ENCODE measurements at places on chromosomes 12 and 14.

DNA sequence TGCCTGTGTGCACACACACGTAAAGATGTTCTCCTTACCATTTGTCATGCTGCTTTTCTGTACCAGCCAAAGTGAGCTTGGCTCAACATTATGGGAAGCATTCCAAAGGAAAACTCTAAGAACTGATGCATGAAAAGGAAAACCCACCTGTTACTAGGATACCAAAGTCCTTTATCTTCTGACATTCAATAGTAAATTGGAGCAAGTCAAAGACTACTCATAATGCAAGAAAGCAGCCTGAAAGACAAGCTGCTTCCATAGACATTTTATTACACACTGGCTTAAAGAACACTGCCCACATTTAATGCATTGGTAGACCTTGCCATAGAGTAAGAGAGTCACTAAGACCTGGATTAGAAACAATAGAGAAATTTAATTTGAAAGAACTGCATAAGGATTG, 159.0 kb downstream of the LRIG3 start:
- DNase-seq, result peak; percentile 15

GRCh38 chr12:48015954-48016353, 11.7 kb upstream of the COL2A1 start:
- DNase-seq, result no peak

DNA sequence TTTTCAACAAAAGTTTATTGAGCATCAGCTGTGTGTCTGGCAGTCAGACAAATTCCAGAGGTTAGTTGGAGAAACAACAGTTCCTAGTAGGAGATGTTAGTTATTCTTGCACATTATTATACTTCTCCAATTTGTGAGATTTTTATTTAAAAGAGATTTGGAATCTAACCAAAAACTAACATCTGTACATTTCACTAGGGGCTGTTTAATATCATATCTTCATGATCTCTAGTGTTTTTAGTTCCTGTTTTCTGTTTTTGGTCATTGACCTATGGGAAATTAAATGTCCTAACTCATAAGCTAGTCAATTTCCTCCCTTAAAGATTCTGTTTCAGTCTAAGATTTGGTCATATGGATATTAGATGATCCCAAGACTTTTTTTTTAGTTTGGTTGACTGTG, 34.1 kb upstream of the KLHDC2 start:
- no peak for DNase-seq

DNA sequence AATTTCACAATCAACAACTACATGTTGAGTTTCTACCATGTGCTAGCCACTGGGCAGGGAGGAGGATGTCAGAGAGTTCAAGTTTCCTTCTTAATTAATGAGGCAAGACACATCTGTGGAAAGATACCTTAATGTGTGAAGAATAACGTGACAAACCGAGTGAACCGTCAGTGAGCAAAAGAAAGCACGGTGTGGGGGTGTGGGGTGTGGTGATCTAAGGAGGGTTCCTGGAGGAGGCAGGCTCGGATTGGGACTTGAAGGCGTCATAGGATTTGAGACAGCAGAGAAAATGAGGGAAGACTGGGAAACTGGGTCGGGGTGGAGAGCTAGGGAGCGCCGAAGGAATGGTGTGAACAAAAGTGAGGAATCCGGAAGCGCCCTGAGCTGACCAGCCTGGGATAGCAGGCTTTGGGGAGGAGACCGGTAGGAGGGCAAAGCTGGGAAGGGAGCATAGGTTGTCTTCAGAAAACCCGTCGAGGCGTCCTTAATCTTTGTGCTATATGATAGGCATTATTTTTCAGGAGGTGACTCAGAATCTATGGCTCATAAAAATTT, 22.3 kb downstream of the GALNT8 start:
- no peak for DNase-seq

DNA sequence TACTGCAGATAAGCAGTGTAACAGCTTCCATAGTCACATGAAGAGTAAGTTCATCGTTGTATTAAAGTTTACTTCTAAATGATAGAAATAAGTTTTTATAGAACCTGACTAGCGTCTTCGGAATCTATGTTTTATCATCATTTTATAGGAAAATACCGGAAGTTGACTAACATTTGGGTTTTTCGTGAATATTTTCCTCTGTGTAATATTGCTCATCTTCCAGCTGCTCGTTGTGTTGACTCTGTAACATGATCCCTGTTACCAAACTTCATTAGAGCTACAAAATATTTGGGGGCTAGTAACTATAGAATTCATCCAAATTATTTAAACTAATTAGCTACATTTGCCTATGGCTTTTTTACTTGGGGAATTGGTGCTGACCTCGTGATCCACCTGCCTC, 37.2 kb downstream of the DDX51 start:
- DNase-seq, result no peak

- no peak for DNase-seq
Observed at GRCh38 chr14:65432361-65432948, 19.9 kb downstream of the FUT8 start.

DNA sequence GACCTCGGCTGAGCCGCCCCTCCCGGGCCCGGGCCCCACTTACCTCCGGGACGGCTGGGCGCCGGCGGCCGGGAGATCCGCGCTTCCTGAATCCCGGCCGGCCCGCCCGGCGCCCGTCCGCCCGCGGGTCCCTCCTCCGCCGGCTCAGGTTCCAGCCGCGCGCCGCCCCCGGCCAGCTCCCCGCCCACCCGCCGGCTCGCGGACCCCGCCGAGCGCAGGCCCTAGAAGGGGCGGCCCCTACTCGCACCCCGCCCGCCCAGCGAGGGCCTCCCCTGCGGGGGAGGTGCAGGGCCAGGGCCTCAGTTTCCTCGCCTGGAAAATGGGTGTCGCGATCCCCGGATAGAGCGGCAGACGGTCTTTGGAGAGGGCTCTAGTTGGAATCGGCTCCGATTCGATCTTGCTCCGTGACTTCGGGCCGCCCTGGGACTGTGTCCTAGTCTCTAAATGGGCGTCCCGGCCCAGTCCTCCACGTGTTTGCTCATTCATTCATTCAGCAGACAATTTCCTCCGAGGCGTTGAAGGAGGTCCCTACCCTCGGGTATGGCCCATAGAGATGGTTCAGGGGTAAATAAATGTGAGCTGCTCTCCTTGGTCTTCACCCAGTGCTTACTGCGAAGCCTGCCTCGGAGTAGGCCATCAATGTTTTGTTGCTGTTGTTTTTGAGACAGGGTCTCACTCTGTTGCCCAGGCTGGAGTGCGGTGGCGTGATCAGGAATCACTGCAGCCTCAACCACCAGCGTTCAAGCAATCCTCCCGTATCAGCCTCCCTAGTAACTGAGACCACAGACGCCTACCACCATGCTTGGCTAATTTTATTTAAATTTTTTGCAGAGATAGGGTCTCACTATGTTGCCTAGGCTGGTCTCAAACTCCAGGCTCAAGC, at the start of gene TRPV4:
Gene TRPV4, minus strand, starts transcription at position 92 of the 883 bp plus-strand sequence. CDS start 18,602 bp downstream, outside the sequence.
- DNase-seq, result peak; percentile 40

- DNase-seq, result no peak
Observed at GRCh38 chr14:30138567-30138966, 210.9 kb upstream of the PRKD1 start.
